NCI-H226 (cell line): ENCODE measurements at places on chromosomes 11 and 22.

- no peak for DNase-seq
Observed at GRCh38 chr22:49514641-49515040, 313.0 kb downstream of the BRD1 start.

DNA sequence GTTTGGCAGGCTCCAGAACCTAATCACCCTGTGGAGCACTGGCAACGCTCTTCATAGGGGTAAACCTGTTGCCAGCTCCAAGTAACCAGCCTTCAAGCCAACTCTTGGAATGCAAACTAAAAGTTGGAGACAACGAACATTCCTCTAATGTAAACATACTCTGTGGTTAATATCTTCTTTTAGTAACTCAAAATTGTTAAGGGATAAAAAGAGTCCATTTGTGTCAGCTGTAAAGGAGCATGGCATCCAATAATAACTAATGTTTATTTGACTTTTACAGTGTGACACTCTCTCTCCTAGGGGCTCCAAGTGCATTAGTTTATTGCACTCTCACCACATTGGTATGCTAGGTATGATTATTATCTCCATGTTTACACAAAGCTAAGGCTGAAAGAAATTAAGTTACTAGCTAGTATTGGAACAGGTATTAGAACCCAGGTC lies 31.0 kb upstream of the AMOTL1 start:
- peak; percentile 31 for DNase-seq

DNA sequence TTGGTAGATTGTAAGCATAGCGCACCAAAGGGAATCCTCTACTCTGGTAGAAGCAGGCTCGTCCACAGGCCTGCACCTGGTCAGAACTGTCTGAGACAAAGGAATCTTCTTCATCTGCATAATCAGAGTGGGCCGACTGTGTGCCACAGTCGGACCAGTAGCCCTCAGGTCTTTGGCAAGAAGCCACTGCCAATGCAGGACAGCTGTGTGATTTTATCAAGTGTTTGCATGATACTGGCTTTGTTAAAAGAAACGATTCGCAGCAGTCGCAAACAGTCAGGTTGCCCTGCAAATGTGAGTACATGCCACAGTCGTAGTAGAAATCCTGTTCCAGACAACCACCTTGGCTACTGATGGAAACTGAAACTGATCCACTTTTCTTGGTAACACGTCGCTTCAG lies 4.9 kb upstream of the CCDC34 start:
- no peak for DNase-seq

- no peak for DNase-seq
Observed at GRCh38 chr11:79400717-79401330, 40.0 kb downstream of the TENM4 start.

GRCh38 chr22:24521791-24522245 lies 26.7 kb downstream of the UPB1 start:
- peak; percentile 56 for DNase-seq

DNA sequence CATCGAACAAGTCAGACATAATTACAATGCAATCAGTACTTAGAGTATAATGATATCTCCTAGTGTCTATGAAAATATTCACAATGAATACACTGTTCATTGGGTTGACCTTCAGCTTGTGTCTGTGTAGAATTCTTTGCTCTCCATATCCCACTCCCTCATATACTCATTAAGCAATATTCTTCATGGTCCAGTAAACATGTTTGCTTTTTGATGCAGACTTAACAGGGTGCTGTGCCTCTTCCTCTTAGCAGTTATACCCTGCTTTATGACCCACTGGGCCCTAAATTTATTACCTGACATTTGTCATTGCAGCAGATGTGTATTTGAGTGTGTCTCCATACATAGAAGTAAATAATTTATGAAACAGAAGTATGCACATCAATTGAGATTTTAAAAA lies 352.5 kb upstream of the CCDC179 start:
- no peak for DNase-seq

GRCh38 chr11:68312117-68312779 lies at the start of gene LRP5:
TSS of gene LRP5 (plus strand) at chr11:68312591. CDS start at chr11:68312715, 124 bp downstream.
- peak; percentile 29 for DNase-seq

DNA sequence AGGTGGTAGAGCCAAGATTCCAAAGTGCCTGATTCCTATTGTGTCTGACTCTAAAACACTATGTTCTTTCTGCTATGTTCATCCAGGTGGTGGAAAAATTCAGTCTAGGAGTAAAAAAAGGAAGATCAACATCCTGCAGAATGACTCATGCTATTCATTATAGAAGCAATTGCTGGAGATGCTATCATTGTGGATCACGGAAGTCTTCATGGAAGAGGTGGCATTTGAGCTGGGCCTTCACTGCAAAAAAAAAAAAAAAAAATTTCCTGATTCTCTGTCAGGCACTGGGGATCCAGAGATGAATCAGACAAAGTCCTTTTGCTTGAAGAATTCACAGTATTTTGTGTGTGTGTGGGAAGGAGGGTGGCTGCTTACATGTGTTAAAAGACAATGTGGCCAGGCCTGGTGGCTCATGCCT lies 1.4 kb upstream of the UVRAG start:
- DNase-seq = no peak

GRCh38 chr11:66369073-66369894 lies 2.3 kb downstream of the SLC29A2 start:
- DNase-seq = no peak

DNA sequence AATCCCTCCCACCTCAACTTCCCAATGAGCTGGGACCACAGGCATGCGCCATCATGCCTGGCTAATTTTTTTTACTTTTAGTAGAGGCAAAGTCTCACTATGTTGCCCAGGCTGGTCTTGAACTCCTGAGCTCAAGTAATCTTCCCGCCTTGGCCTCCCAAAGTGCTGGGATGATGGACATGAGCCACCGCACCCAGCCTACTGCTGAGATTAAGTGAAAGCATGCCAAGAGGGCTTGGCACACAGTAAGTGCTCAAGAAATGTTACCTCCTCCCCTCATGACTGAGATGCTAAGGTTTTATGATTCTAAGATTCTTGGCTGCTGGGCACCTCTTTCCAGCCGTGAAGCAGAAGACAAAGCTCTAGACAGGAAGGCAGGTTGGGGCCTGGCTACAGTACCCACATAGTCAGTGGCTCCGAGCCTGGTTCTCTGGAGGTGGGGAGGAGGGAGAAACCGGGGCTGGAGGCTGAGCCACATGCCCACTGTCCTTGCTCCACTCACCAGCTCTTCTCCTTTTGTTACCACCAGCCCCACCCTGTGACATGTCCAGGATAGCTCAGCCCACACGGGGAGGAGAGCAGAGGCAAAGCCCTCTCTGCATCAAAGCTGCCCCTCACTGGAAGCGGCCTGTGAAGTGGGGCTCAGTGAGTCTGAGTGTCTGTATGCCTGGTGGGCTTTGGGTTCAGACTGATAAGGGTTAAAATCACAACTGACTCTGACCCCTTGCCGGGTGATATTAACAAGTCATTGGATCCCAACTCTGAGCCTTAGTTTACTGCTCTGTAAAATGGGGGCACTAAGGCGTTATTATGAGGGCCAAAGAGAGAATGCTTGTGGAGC lies 12.9 kb downstream of the ARHGEF17 start:
- DNase-seq = peak; percentile 82

DNA sequence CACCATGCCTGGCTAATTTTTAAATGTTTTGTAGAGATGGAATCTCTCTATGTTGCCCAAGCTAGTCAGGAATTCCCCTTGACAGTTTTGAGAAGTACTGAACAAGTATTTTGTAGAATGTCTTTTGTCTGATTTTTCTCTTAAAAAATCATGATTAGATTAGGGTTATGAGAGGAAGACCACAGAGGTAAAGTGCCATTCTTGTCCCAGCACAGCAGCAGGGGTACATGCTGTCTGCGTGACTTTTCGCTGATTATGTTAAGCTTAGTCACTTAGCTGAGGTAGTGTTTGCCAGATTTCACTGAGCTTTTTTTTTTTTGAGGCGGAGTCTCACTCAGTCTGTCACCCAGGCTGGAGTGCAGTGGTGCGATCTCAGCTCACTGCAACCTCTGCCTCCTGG lies 13.6 kb upstream of the NUP160 start:
- no peak for DNase-seq

DNA sequence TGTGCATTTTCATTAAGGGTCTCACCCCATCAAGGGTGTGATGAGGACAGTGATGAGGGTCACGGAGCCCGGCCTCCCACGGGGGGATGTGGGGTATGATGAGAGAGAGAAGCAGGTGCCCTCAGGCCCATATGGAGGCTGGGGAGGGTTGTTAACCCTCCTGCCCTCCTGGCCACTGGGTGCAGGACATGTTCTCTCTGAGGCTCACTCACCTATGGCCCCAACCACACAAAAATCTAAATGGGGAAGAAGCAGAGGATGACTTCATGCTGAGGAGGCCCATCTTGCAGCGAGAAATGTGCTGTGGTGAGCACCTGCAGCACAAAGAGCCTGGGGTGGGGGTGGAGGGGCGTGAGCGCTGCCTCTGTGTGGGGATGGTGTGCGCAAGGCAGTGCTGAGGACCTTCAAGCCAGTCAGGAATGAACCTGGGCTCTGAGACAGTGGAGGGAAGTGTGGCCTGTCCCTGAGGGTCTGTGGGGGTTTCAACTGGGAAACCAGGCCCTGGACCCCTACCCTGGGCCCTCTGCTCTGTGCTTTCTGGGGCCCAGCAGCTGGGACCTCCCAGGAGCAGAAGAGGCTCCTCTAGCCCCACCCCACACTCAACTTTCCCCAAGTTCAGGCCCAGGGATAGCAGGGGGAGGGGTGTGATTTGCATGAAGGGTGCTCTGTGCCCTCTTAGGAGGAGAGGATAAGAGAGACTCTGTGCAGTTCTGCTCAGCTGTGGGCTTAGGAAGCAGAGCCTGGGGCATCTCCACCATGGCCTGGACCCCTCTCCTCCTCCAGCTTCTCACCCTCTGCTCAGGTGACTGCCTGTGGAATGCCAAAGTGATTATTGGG lies 43.0 kb upstream of the TOP3B start:
- no peak for DNase-seq

DNA sequence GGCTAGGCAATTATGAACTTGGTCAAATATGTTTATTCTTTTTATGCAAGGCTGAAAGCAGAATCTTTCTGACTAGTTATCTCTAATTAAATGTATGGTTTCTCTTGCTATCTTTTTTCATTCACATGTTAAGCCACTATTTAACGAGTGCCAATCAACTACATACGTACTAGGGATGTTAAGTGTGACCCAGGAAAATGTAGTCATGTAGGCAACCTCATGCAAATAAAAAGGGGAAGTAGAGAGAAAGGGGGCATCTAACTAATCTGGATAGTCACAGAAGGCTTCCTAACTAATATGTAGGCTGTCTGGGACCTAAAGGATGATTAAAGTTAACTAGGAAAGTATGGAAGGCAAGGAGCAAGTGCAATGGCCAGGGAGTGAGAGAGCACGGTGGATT lies 23.5 kb downstream of the TBRG1 start:
- DNase-seq = no peak

- no peak for DNase-seq
Observed at GRCh38 chr11:102831489-102832440, 11.6 kb downstream of the MMP3 start.

GRCh38 chr22:47632701-47633100 lies 870.3 kb downstream of the TBC1D22A start:
- no peak for DNase-seq

DNA sequence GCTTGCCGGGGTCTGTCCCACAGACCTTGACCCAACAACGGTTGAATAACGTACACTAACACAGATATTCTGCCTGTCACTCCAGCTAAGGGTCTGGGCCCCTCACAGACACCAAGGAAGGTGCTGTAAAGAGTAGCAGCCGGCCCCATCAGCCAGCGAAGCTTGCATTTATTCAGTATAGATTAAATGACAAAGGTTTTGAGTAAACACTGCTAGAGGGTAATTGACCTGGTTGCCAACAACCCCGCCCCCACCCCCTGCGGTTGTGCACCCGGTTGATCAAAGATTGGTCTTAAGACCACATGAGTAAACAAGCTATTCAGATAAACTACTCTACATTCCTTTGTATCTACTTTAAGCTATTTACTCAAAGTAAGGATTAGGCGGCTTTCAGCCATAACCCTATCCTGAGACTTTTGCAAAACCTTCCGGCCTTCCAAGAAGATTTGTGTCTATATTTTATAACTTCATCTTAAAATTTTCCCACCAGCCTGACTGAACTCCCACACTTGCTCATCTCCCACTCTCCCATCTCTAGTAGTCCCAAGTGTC lies 4.8 kb upstream of the CKAP5 start:
- no peak for DNase-seq

DNA sequence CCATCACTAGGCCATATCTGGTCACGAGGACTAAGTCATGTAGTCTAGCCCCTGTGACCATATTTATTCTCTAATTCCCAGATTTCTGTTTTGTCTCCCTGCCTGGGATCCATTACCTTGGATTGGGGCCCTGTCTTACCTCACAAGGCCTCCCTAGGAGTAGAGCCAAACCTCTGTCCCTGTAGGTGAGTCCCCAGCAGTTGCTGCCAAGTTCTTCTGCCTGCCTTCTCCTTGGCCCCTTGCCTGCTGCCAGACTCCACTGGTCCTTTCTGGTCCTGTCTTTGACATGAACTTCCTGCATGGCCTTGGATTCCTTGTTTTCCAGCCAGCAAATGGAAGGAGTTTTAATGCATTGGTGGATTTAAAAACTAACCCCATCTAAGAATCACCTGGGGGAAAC lies 35.6 kb upstream of the CADM1 start:
- DNase-seq = no peak

DNA sequence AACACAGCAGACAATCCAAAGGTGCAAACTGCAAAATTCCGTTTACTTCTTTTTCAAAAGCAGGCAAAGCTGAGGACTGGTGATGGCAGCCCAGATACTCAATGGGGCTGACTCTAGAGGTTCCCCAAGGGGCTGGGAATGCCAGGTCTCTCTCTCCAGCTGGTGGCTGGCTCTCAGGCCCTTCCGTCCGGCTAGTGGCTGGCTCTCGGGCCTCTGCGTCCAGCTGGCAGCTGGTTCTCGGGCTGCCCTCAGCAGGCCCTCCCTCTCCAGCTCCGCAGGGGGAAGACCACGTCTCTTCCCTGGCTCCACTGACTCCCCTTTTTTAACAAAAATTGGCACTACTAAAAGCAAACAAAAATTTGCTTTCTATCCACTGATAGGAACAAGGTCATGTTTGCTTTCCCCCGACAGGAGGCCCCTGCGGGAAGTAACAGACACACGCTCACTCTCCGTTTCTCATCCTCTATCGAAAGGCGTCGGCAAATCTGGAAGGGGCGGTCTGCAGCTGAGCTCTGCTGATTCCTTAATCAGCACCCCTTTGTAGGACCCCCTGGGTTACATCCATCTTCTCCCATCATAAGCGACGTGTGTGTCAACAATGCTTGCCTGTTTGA lies 381.4 kb downstream of the BRD1 start:
- no peak for DNase-seq

- DNase-seq = no peak
Observed at GRCh38 chr11:46729110-46730027, 10.4 kb downstream of the F2 start.

DNA sequence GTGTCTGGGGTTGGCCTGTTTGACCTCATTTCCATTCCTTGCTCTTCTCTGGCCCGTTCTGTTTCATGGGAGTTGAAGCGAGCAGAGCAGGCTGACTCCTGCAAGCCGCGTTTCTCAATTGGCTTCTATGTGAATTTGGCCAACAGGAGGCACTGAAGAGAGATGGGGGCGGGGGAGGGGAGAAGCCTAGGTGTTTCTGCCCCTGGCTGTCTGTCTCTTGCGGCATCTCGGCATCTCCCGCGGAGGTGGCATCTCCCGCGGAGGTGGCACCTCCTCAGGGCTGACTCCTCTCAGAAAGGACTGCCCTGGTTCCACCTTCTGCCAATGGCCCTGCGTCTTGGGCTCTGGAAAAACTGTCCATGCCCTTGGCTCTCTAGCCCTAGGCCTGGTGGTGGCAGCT lies 125.6 kb upstream of the CSNK2A3 start:
- DNase-seq = no peak

GRCh38 chr11:17979770-17980371 lies 33.0 kb downstream of the SERGEF start:
- DNase-seq = peak; percentile 2
